RKO (cell line): ENCODE measurements at places on chromosomes 12 and 14.
A peak's percentile ranks its signal among the peaks of the same experiment; 100 is the strongest.

GRCh38 chr14:56135001-56135400, 16.8 kb downstream of the PELI2 start:
- DNase-seq, result no peak

DNA sequence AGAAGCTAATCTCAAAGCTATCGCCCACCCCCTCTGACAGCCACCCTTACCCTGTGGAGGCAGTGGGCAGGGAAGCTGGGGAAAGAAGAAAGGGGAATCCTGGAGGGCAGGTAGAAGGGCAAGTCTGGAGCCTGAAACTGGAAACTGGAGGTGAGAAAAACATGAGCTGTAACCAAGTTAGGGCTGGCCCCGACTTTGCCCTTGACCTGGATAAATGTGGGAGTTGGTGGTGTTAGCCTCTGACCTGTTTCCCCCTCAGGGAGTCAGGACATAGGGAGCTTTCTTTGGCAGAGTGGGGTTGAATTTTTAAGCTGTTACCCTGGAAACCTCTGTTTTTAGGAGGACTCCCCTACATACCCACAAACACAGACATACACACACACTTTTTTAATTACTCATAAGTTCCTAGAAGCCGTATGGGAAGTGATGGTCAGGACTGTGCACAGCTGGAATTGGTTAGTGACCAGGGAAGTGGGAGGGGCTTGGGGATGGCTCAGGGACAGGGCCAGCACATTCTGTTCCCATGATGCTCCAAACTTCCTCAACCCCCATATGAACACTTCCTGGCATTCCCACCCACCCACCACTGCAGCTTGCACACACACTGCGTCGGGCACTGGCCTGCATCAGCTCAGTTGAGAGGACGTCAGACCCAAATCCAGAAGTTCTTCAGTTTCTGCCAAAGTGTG, 5.0 kb upstream of the MMP19 start:
- DNase-seq, result peak; percentile 96

GRCh38 chr14:92846162-92846897, 52.2 kb downstream of the GOLGA5 start:
- DNase-seq, result peak; percentile 90

DNA sequence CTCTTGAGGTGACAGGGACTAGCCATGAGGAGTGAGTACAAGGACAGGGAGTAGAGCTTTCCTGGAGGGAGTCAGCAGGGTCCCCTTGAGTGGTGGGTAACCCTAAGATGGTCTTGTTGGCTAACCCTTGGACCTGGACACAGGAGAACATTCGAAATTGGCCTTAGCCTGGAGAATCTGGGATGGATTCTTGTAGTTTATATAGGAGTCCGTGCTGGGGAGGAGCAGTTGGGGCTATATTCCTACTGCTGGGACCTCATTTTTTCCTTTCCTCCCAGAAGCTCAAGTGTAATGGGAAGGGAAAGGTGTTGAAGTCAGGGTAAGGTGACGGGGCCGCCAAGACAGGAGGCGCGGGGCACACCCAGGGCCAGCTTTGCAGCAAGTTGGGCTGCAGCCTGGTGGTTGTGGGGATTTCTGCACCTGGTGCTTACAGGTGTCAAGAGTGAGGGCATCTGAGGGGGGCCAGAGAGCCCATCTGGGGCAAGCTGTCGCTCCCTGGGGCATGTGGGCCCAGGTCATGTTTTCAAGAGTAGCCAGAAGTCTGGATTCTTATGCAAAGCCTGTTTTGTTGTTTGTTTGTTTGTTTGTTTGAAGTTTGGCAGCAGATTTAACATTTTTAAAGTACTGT, 5.1 kb downstream of the BCL7A start:
- DNase-seq, result no peak

DNA sequence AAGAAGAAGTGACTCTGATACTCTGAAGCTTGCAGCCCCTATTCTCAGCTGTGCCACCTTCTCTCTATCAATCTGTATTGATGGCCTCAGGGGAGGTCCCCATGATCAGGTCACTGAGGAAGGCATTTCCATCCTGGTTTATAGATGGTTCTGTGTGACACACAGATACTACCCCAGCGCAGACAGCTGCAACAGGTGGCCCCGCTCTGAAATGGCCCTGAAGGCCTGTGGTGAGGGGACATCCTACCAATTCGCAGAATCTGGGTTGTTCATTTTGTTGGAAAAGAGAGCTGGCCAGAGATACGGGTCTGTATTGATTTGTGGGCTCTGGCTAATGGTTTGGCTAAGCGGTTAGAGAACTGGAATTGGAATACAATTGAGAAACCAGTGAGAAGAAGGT, 21.7 kb downstream of the DLK1 start:
- DNase-seq, result no peak

DNA sequence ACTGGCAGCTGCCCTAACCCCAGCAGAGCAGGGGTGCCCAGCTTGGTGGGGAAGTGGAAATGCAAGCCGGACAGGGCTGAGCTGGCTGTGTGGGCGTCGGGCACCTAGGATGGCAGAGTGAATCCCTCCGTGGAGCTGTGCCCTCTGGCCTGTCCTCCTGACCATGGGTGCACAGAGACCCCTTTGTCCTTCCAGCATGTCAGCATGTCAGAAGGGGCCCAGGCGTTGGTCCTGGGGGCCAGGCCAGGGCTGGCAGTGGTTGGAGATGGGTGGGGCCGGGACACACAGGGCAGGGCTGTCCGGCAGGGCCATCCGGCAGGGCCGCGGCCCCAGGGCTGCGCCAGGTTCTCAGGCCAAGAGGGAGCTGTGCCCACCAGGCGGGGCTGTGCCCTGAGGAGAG, 8.8 kb upstream of the TEX22 start:
- DNase-seq, result no peak

DNA sequence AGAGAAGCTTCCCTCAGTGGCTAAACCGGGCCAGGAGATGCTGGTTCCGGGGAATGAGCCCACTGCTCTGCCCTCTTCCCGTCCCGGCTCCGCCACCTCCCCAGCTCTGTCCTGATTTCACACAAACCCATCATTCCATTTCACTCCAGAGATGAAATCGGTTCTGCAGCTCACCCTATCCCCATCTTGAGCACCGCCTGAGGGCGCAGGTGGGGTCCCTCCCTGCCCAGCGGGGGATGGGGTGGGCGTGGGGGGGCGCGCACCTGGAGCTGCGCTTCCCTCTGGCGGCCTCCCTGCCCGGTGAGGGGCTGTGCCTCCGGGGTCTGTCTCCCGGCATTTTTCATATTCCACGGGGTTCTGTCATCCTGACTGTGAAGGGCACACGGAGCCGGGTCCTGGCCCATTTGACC, 44.7 kb downstream of the NOC4L start:
- no peak for DNase-seq

- DNase-seq, result no peak
Measured at GRCh38 chr12:70149665-70150064, 93.6 kb upstream of the CNOT2 start.

DNA sequence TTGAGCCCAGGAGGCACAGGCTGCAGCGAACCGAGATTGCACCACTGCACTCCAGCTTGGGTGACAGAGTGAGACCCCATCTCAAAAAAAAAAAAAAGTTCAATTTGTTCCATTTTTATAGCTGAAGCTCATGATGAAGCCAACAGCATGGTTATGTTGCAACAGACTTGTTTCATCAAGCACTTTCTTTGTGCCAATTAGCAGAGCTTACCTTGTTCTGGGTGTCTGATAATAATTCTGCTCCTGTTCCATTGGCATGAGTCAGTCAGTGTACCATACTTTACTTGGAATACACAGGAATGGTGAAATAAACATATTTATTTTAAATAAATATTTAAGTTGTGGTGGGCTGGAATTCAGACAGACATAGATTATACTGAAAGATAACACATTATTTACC, 100.8 kb upstream of the DAAM1 start:
- no peak for DNase-seq

DNA sequence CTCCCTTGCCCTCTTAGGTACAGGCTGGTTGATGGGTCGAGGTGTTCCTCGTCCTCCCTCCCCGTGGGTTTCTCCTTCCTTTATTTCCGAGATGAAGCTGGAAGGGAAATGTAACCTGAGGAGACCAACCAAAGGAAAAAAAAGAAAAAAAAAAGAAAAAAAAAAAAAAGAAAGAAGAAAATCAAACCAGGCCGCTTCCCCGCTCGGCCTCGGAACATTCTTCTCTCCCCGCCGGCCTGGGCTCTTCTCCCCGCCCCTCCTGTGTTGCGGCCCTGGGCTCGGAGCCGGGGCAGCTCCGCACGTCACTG, 1.6 kb upstream of the NFATC4 start:
- DNase-seq, result no peak

GRCh38 chr14:52106840-52107239, 38.0 kb upstream of the NID2 start:
- DNase-seq, result no peak

GRCh38 chr12:104793285-104793684, 164.8 kb downstream of the SLC41A2 start:
- no peak for DNase-seq
